ENCODE measurements at places on chromosomes 16 and 17.

- DNase-seq: no peak
These were observed 25.2 kb downstream of the C17orf67 start for GRCh38 chr17:56808503-56808902.

GRCh38 chr17:32356750-32357149 lies 6.8 kb downstream of the ZNF207 start:
- no peak for DNase-seq

DNA sequence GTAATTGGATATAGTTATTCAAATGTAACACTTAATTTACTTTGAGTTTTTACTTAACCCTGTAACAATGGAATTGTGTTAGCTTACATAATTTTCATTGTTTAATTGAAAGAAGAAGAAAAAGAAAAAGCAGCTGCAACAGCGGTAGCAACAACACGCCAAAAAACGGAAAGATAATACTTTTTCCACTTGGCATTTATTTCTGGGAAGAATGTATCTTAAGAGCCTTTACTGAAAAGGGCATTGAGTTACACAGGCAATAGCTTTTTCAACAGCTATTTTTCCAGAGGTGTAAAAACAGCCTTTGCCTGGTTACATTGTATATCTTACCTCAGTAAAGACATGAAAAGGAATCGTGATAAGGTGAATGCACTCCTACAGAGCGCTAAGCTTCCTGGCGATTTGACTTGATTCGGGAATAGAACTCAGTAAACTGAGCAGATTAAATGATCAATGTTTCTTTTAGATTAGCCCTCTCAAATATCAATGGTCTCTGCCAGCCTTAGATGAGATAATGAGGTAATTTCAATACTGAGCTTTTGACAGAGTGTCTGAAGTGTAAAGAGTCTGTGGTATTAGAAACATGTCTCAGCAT lies 311.3 kb downstream of the CDH13 start:
- DNase-seq: no peak

DNA sequence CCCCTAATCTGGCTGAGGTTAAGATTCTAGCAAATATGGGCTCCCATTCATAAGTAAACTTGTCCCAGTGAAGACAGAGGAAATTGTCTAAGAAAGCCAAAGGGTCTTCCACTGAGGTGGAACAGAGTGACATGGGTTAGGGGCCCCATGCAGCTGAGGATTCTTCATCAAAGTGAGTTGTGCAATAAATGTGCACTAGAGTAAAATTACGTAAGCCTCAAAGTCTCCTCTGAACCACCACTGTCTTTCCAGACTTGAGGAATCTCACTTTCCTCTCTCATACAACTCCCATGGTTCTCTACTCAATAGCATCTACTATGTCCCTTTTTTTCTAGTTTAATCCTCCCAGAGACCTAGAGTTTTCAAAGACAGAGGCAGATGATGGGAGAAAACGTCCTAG lies 132.4 kb downstream of the CA10 start:
- DNase-seq: no peak

GRCh38 chr16:89607937-89608740 lies 5.3 kb upstream of the DPEP1 start:
- DNase-seq: no peak

- no peak for DNase-seq
These were observed 4.5 kb downstream of the CFAP119 start for GRCh38 chr16:30757316-30757715.

- peak; percentile 38 for DNase-seq
These were observed 21.6 kb downstream of the POLR3E start for GRCh38 chr16:22318690-22319358.

DNA sequence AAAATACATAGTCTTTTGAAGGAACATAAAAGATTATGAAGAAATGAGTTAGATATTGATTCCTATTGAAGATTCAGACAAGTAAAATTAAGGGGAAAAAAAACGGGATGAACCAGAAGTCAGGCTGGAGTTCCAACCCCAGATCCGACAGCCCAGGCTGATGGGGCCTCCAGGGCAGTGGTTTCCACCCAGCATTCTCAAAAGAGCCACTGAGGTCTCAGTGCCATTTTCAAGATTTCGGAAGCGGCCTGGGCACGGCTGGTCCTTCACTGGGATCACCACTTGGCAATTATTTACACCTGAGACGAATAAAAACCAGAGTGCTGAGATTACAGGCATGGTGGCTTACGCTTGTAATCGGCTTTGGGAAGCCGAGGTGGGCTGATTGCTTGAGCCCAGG lies 9.5 kb downstream of the STH start:
- DNase-seq: no peak

- no peak for DNase-seq
These were observed 4.8 kb downstream of the METRNL start for GRCh38 chr17:83084214-83084613.

GRCh38 chr17:60148373-60148772 lies 1.4 kb upstream of the CA4 start:
- no peak for DNase-seq

GRCh38 chr16:85399583-85400284 lies 213.4 kb upstream of the GSE1 start:
- DNase-seq: no peak

GRCh38 chr16:57299009-57299718 lies 14.7 kb upstream of the PLLP start:
- no peak for DNase-seq

- DNase-seq: no peak
These were observed 63.5 kb downstream of the CRISPLD2 start for GRCh38 chr16:84883301-84883700.

- peak; percentile 49 for DNase-seq
These were observed 31.2 kb downstream of the CTU2 start for GRCh38 chr16:88737298-88738150.

GRCh38 chr16:51854401-51854951 lies 692.5 kb downstream of the TOX3 start:
- no peak for DNase-seq

DNA sequence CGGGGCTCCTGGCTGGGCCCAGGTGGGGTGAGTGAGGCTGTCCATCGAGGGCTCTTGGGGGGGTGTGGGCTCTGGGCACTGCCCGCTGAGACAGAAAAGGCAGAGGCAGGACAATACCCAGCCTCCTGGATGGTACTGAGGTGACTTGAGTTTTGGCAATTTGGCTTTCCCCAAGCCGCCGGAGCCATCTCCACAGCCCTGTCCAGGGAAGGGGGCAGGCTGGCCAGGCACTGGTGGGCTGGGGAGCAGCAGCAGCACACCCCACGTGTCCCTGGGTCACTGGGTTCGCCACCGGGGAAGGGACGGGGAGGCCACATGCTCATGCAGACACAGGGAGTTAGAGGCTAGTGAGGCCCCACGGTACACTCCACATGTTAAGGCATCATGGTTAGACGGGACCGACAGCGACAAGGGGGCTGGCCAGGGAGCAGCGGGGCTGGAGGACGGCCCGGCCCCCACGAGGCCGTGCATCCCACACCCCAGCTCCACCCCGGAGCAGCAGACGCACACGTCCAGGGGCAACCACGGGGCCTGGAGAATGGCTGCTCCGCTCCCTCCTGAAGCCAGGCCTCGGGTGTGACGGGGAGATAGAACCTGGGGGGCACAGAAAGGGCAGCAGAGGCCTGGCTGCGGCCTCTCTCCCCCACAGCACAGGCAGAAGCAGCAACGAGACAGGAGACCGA lies 3.0 kb downstream of the ARHGDIA start:
- no peak for DNase-seq

DNA sequence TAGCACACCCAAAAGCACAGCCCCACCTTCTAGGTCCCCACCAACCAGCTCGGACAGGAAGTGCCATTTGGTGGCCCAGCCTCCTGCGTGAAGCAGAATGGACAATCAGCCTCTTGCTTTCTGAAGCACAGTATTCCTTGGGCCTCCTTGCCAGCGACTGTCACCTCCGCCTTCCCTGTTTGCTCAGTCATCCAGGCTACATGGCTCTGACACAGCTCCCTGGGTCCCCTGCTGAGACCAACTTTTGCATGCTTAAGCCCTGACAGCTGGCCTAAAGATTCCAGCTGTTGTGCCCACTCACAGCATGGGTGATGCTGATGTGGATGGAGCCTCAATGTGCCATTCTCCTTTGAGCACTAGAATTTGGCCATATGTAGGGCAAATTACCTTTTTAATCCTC lies 4.5 kb upstream of the CACNG5 start:
- DNase-seq: no peak

DNA sequence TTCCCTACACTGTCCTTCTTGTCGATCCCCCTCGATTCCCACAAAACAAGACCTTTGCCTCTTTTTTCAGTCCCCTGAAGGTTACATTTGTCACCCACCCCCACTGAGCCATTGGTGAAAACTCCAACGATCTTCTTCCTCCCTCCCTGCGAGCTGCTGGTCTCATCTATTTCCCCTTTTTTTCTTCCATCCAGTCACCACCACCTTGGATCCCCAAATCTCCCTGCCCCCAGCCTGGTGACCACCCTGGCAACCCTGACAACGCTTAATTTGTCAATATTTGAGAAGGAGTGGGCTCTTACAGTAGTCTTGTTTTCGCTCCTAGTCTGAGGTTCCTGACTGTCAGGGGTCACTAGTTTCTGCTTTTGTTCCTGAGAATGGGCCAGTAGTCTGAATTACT lies 62.9 kb downstream of the SMPD3 start:
- no peak for DNase-seq

- DNase-seq: no peak
These were observed 7.8 kb downstream of the ZFHX3 start for GRCh38 chr16:73040136-73040535.

DNA sequence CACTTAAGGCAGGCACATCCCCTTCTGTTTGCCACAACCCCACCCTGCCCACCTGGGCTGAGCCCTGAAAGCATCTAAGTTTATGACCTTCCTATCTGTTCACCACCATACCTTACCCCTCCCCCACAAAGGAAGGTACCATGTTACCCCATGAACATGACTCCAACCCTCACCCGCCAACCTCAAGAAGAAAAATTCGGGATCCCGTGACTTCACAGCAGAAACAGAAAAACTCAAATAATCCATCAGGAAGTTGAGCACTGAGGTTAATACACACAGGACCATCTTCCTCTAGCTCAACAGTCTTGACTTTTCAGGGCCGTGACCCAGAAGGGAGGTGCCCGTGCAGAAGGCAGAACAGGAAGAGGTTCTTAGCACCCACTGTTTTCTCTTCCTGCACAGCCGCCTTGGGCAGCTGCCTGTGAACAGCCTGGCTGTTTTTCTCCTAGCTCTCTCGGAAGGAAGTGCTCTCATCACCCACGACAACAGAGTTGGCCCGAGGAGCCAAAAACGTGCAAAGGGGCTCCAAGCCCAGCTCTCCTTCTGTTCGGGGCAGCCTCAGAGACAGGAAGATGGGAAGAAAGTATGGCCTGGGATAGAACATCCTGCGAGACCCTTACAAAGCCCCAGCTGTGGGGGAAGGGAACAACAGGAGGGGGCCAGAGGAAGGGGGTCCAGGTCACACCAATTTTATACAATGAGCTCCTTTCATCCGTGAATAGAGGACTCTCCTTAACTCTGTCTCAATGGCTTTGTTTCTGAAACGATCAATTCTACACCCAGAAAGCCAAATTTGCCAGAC lies 101.1 kb downstream of the XYLT1 start:
- no peak for DNase-seq

DNA sequence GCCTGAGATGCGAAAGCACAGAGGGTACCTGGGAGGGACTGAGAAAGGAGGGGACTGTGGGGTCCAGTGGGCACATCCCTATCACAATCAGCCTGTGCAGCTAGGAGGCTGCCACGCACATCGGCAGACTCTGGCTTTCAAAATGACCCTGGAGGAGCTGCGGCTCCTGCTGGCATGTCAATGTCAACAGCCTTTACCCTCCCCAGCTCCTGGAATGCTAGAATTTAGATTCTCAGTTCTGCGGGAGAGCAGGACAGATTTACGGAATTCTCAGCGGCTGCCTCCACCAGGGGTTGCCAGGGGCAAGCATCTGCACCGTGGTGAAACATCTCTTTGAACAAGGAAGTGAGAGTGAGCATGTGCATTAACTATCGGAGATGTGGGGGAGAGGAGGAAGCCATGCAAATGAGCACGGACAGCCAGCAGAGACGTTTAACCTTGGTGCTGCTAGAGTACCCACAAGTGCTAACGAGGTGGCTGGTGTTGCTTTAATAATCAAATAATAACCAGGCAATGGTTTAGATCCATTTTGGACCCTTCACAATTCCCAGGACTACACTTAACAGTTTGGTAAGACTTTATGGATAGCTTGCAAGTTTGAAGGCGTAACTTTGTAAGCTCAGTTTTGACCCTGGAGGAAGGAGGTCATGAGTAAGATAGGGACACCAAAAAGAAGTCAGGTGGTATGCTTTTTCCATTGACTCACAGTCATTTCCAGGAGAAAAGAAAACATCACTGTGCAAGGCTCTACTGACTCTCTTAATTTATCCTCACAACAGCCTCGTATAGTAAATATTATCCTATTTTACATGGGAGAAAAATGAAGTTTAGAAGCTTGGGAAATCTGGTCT lies 54.1 kb downstream of the XYLT1 start:
- peak; percentile 9 for DNase-seq

DNA sequence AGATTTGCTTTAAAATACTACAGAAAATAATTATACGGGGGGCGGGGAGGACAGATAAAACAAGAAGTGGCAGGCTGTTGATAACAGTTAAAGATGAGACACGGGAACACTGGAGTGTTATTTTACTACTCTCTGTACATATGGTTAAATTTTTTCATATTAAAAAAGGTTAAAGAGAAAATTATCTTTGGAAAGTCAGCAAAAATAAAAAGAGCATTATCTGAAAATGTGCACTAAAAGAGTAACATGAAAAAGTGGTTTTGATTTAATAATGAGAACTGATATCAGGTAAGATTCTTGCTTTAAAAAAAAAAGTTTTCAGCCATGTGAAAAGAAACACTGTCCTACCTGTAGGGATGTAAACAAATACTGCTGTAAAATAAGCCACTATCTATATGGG lies 46.9 kb downstream of the ERN1 start:
- no peak for DNase-seq

DNA sequence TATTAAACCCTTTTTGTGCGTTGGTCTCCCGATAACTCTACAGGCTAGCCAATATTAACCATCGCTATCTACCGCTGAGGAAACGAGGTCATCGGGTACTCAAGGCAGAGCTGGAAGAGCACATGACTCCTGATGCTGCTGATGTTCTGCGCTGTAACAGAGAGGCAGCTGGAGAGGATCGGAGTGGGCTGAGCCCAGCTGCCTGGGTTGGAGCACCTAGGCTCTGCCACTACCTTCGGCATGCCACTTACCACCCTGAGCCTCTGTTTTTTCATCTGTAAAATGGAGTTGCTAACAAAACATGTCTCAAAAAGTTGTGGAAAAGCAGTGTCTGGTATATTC lies 432 bp upstream of the SLC46A1 start:
- DNase-seq: no peak

Measured in stimulated activated CD4-positive, alpha-beta T cell treated with anti-CD3 and anti-CD28 coated beads, Interleukin-1b, Interleukin-23, amount 100 ng/mL, for 1 hour (primary cell).